ENCODE measurements at places on chromosomes 4 and X. TPM values are rescaled to one million over a fixed set of nuclear protein-coding genes. Genes with fewer than 3 reads are reported as not detected.

The HTRA3 gene
- total RNA-seq = 35.2 TPM

The GABRB1 gene
- not detected for total RNA-seq

- no peak overlapping the region for H3K4me3 ChIP-seq
- H3K4me1 ChIP-seq = no peaks in the 10 kb centered on the region
- DNase-seq = peak; percentile 26
- H3K27me3 ChIP-seq = no peaks in the 10 kb centered on the region
Observed at GRCh38 chr4:68498413-68499007, 51.2 kb downstream of the TMPRSS11E start.

DNA sequence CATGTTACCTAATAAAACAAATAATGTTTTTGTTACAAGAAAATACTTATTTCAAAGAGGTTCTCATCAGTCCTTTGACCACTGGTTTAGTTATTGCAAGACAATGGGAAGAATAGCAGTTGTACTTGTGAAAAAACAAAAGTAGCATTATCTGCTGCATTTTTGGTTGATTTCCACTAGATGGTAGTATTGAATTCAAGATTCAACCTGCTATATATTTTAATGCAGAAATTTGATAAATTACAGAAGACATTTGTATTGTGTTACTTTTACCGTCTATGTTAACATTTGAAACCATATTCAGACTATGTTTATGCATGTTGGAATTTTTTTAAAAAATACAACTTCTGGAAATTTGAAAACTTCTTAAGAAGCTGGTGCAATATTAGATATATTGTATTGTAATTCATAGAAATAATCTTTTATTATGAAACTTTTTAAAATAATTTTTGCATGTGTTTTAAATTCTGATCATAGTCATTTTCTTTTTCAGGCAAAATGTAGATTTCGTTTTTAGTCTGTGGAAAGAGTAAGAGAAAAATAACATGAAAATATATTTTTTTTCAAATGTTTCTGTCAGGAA lies 56.4 kb downstream of the SPCS3 start:
- H3K27me3 ChIP-seq = no peaks in the 10 kb centered on the region
- H3K4me3 ChIP-seq = no peak overlapping the region
- no peaks in the 10 kb centered on the region for H3K36me3 ChIP-seq

- H3K27ac ChIP-seq = peak overlapping the region; percentile 58
- DNase-seq = peak; percentile 93
- peaks cover 22% of the 10 kb centered on the region for H3K4me1 ChIP-seq
- no peaks in the 10 kb centered on the region for H3K27me3 ChIP-seq
Observed at GRCh38 chr4:53763813-53764597, 172.7 kb upstream of the LNX1 start.

DNA sequence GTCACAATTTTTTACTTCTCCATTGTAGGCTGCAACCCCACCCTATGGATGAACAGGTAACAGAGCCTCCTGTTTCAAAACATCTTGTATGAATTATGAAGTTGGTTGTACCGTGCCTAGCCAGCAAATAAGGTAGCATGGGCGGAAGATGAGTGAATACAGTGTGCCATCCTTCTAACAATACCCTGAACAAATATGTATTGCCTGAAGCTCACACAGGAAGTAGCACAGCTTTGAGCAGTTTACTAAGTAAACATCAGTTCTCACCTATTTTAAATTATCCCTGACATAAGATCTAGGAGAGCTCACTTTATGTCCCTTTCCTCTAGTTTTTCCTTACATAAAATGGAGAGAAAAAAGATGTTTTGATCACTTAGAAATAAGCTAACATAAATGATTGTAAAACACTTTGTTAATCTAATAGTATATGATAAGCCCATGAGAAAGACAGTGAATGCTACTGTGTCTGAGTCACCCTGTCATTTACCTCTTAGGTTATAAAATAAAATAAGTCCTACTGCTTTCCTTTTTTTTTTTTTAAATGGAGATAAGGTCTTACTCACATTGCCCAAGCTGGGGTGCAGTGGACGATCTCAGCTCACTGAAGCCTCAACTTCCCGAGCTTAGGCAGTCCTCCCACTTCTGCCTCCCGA lies 36.6 kb downstream of the GRSF1 start:
- peaks cover 7% of the 10 kb centered on the region for H3K36me3 ChIP-seq
- no peak overlapping the region for H3K27ac ChIP-seq
- no peak for DNase-seq

- H3K4me3 ChIP-seq = no peak overlapping the region
- no peak overlapping the region for H3K27ac ChIP-seq
- no peaks in the 10 kb centered on the region for H3K36me3 ChIP-seq
Observed at GRCh38 chr4:113699772-113700171, 61.8 kb downstream of the CAMK2D start.

DNA sequence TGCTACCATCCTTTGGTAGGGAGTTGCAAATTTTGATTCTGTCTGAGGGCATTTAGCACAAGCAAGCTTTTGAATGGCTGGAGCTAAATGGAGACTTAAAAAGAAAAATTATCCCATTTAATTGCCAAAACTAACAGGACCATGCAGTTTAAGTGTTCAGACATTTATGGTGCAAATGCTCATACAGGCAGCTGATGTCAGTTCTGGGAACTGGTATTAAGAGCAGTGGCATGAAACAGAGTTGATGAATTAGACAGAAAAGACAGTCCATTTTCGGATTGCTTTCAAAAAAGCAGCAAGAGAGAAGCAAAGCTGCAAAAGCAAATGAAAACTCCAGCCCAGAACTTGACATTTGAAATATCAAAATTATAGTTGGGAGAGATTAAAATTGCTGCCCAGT lies 1.3 kb downstream of the SCRG1 start:
- DNase-seq = no peak
- no peaks in the 10 kb centered on the region for H3K36me3 ChIP-seq
- H3K4me1 ChIP-seq = no peaks in the 10 kb centered on the region
- no peaks in the 10 kb centered on the region for H3K27me3 ChIP-seq

DNA sequence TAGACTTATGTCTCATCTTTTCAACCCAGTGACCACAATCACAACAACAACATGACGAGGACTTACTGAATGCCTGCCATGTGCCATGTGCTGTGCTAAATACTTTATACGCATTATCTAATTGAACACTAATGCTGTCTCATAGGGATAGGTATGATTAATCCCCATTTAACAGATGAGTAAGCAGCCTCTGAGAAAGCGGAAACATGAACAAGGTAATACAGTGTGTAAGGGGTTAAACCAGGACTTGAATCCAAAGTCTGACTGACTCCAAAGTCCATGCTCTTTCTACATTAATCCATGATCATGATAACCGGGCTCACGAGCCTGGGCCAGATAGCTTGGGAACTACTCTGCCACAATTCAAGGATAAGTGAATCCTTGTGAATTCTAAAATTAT lies 105.3 kb upstream of the MBNL3 start:
- H3K27me3 ChIP-seq = no peaks in the 10 kb centered on the region
- peak; percentile 15 for DNase-seq
- no peak overlapping the region for H3K4me3 ChIP-seq
- no peaks in the 10 kb centered on the region for H3K4me1 ChIP-seq
- no peaks in the 10 kb centered on the region for H3K36me3 ChIP-seq
- no peak overlapping the region for H3K27ac ChIP-seq

- no peaks in the 10 kb centered on the region for H3K36me3 ChIP-seq
- H3K4me3 ChIP-seq = no peak overlapping the region
- no peaks in the 10 kb centered on the region for H3K27me3 ChIP-seq
- no peak for DNase-seq
- no peaks in the 10 kb centered on the region for H3K4me1 ChIP-seq
- H3K27ac ChIP-seq = no peak overlapping the region
Observed at GRCh38 chrX:12570859-12571501, 220.2 kb upstream of the PRPS2 start.

GRCh38 chr4:96675896-96676295 lies 836.0 kb downstream of the PDHA2 start:
- no peaks in the 10 kb centered on the region for H3K27me3 ChIP-seq
- H3K36me3 ChIP-seq = no peaks in the 10 kb centered on the region
- H3K4me1 ChIP-seq = peaks cover 10% of the 10 kb centered on the region
- no peak overlapping the region for H3K4me3 ChIP-seq
- peak; percentile 80 for DNase-seq
- H3K27ac ChIP-seq = peak overlapping the region; percentile 26

GRCh38 chr4:105971036-105971435 lies 75.8 kb downstream of the NPNT start:
- no peaks in the 10 kb centered on the region for H3K36me3 ChIP-seq
- no peaks in the 10 kb centered on the region for H3K27me3 ChIP-seq
- H3K4me1 ChIP-seq = no peaks in the 10 kb centered on the region

- DNase-seq = peak; percentile 39
- H3K4me3 ChIP-seq = no peak overlapping the region
- H3K4me1 ChIP-seq = no peaks in the 10 kb centered on the region
- no peaks in the 10 kb centered on the region for H3K27me3 ChIP-seq
- no peak overlapping the region for H3K27ac ChIP-seq
- no peaks in the 10 kb centered on the region for H3K36me3 ChIP-seq
Observed at GRCh38 chr4:113849771-113850170, 88.2 kb upstream of the CAMK2D start.

DNA sequence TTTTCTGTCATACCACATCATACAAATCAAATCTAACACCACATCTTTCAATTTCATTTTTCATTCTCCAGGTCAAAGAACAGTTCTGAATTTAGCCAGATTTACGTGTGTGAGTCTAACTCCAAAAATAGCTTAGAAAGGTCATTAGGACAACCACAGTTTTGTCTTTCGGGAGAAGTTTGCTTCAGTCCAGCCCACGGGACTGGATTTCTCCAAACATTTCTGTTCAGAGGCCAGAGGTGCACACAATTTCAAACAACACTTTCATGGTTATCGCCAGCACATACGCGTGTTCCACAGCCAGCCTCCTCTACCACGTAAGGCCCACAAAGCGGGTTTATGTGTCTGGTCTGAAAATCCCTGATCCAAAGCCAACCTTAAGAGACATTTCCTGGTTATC lies 65.9 kb downstream of the VEGFC start:
- H3K27me3 ChIP-seq = no peaks in the 10 kb centered on the region
- H3K4me1 ChIP-seq = peaks cover 4% of the 10 kb centered on the region
- DNase-seq = peak; percentile 37
- peaks cover 14% of the 10 kb centered on the region for H3K36me3 ChIP-seq
- no peak overlapping the region for H3K4me3 ChIP-seq
- no peak overlapping the region for H3K27ac ChIP-seq

DNA sequence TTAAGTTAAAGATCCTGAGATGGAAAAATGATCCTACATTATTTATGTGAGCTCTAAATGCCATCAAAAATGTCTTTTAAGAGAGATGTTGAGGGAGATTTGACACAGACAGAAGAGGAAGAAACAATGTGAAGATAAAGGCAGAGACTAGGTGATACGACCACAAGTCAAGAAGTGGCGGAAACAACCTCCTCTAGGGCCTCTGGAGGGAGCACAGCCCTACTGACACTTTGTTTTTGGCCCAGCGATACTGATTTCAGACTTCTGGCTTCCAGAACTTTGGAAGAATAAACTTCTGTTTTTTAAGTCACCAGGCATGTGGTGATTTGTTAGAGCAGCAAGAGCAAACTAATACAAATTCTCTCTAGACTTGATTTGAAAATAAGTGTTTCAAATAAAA lies 1216.1 kb downstream of the FSTL5 start:
- H3K27ac ChIP-seq = no peak overlapping the region
- H3K4me3 ChIP-seq = no peak overlapping the region
- H3K36me3 ChIP-seq = no peaks in the 10 kb centered on the region
- DNase-seq = no peak
- H3K27me3 ChIP-seq = no peaks in the 10 kb centered on the region
- no peaks in the 10 kb centered on the region for H3K4me1 ChIP-seq

DNA sequence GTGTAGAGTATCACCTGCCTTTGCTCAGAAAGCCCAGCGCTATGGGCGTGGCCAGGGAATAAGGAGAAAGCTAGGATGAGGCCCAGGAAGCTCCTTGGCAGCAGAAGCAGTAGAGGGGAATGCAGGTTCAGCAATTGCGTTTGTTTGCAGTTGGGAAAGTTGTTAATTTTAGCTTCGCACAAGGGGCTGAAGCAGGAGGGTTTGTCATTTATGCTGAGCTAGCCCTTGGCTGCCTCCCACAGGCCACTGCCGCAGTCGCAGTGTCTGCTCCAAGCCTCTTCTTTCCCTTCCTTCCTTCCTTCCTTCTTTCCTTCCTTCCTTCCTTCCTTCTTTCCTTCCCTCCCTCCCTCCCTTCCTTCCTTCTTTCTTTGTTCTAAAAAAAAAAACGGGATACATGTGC lies 21.5 kb downstream of the FRMPD3 start:
- no peak overlapping the region for H3K27ac ChIP-seq
- H3K36me3 ChIP-seq = no peaks in the 10 kb centered on the region
- H3K27me3 ChIP-seq = no peaks in the 10 kb centered on the region
- DNase-seq = no peak
- H3K4me1 ChIP-seq = no peaks in the 10 kb centered on the region
